ENCODE measurements at places on chromosomes 16 and 17. TPM values are rescaled to one million over a fixed set of nuclear protein-coding genes. Genes with fewer than 3 reads are reported as not detected.

GRCh38 chr17:32546031-32546444 lies 59.2 kb downstream of the CDK5R1 start:
- H3K27me3 ChIP-seq, result no peaks in the 10 kb centered on the region
- H3K27ac ChIP-seq, result no peak overlapping the region
- H3K4me1 ChIP-seq, result no peaks in the 10 kb centered on the region
- no peaks in the 10 kb centered on the region for H3K36me3 ChIP-seq
- H3K4me3 ChIP-seq, result no peak overlapping the region

GRCh38 chr17:47836601-47837000 lies 4.5 kb downstream of the SCRN2 start:
- no peak overlapping the region for H3K4me3 ChIP-seq
- H3K27ac ChIP-seq, result no peak overlapping the region
- H3K27me3 ChIP-seq, result no peaks in the 10 kb centered on the region
- no peaks in the 10 kb centered on the region for H3K36me3 ChIP-seq

The CACNG5 gene
- not detected for total RNA-seq

The PRSS8 gene
- not detected for total RNA-seq

The PLLP gene
- total RNA-seq, result not detected
